ENCODE measurements at places on chromosomes 2 and 18.

DNA sequence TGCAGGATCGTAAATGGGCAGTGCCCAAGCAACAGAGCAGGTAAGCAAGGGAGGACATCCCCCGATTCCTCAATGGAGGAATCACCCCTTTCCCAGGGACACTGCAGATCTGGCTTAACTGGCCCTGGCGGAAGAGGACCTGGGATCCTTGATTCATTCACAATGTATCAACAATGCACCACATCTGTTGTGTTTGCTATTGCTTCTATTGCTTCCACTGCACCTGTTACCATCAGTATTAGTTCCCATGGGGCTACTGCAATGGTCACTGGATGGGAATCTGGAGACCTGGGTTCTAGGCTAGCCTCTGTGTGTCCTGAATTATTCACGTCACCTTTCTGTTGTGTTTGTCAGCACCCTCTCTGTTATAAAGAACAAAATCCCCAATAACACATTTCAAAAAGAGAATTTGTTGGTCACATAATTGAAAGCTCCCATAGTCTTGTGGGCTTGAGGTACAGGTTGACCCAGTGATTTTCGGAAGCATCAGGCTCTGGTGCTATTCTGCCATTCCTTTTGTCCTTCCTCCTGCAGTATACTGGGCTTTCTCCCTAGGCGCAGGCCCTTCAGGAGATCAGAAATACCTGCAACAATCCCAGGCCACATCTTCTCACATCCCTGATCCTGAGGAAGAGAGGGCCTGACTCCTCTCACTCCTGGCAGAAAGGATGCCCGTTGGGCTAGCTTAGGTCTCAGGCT, 193.5 kb upstream of the GLI2 start:
- DNase-seq, result no peak

DNA sequence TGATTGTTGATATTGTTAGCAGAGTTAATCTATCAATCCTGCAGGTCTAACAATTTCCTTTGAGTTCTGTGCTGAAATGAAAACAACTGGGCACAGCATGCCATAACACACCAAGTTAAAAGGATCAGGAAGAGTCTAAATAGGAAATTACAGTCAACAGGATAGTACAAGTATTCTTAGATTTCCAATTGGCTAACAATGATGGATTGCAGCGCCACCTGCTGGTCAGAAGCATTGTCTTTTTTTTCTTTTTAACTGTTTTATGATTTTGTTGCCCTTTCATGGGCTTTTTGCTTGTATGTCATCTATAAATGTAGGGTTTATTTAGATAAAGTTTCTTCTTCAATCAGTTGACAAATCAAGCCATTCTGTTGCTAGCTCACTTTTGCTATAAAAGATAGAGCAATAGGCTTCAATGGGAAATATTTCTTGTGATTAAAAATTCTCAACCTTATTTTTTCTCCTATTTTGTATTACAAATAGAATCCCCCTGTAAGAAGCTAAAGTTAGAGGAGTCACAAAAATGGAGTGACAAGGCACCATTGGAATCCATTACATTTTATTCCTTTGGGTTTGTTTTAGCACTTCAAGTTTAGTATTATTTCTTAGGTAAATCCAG, 40.8 kb upstream of the RPRM start:
- DNase-seq, result peak; percentile 8

- DNase-seq, result no peak
Observed at GRCh38 chr2:217258170-217258569, 398.3 kb upstream of the TNP1 start.

DNA sequence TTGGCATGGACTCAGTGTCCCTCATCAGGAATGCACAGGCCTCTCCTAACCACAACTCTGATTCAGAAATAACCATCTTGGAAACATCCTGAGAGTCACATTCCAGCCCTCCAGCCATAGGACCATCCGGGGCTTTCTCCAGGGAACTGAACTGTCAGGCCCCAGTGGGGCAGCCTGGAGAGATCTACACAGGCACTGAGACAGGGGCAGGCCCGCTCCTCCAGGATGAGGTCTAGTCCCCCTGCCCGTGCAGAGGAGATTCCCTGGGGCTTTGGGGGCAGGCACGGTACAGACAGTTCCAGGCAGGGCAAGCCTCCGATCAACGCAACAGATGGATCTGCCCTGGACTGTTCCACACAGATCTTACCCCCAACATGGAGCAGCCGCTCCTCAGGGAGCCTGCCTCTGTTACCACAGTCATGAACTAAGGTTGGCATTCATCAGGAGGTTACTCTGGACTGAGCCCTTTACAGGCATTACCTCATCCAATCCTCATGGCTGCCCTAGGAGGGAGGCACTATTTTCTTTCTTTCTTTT, 12.0 kb downstream of the KCNK3 start:
- DNase-seq, result no peak

- no peak for DNase-seq
Observed at GRCh38 chr2:14614017-14614416, 18.5 kb upstream of the LRATD1 start.

DNA sequence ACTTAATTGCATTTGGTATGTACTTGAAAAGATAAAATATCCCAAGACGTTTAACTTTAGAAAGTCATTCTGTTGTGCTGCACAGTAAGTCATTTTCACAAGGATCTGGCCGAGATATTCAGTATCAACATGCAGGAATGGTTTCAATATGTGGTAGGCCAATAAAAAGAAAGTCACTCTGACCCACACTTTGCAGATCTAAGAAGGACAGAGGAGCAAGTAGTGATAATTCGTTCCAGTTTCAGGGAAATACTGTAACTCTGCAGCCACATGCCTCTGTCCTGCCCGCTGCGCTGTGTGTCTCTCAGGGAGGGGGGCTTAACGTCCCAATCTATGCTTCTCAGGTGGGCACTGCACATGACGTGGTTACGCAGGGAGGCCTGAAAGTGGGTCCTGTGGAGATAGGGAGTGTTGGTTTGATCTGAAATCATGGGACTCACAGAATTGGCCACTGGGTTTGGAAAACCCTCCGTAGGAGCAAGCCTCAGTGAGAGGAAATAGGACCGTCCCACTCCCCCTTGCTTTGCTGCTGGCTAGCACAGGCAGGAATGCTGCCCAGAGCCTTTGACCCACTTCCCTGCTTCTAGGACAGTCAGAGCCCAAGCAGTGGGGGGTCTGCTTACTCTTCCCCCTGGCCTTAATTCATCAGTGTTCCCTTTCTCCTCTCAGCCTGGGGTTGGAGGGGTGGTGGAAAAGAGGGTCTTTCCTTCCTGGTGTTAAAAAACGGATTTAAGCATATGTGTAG, 314.7 kb upstream of the SPRED2 start:
- DNase-seq, result no peak

GRCh38 chr2:224577541-224577940, 7.6 kb downstream of the CUL3 start:
- no peak for DNase-seq

- DNase-seq, result no peak
Observed at GRCh38 chr2:1581965-1582625, 162.2 kb downstream of the PXDN start.

DNA sequence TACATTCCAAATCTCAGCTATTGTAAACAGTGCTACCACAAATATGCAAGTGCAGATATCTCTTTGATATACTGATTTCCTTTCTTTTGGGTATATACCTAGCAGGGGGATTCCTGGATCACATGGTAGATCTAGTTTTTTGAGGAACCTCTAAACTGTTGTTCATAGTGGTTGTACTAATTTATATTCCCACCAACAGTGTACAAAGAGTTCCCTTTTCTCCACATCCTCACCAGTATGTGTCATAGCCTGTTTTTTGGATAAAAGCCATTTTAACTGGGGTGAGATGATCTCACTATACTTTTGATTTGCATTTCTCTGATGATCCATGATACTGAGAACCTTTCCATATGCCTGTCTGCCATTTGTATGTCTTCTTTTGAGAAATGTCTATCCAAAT, 6.3 kb upstream of the CCNT2 start:
- no peak for DNase-seq

GRCh38 chr18:2411381-2411960, 159.8 kb downstream of the METTL4 start:
- DNase-seq, result no peak

DNA sequence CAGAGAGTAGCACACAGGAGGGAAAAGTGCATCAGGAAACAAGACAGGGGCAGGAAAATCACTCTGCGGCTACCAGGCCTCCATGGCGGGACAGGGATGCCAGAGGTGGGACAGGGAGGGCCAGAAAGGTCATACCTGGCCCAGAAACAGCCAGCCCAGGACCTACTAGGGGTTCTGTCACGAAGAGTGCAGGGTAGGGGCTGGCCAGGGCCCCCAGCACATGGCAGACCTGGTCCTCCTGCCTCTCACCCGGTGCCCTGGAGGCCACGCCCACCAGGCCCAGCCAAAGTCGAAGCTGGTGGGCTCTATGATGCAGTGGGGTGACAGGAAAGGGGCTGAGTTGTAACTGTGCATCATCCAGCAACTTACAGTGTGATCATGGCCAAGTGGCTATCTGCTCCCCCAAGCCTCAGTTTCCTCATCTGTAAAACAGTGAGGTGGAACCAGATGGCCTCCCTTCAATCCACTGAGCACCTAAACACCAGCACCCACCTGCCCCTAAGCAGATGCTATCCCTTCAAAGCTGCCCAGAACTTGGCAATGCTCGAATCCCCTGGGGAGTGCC, 10.6 kb downstream of the CYP26B1 start:
- no peak for DNase-seq

Measured in activated T-helper 1 cell treated with Interleukin-2 at 50 U/mL for 16 hours (primary cell).